ENCODE measurements at places on chromosomes 16 and 17.

GRCh38 chr17:77424585-77425344 lies 284.0 kb downstream of the SEC14L1 start:
- DNase-seq, result no peak

DNA sequence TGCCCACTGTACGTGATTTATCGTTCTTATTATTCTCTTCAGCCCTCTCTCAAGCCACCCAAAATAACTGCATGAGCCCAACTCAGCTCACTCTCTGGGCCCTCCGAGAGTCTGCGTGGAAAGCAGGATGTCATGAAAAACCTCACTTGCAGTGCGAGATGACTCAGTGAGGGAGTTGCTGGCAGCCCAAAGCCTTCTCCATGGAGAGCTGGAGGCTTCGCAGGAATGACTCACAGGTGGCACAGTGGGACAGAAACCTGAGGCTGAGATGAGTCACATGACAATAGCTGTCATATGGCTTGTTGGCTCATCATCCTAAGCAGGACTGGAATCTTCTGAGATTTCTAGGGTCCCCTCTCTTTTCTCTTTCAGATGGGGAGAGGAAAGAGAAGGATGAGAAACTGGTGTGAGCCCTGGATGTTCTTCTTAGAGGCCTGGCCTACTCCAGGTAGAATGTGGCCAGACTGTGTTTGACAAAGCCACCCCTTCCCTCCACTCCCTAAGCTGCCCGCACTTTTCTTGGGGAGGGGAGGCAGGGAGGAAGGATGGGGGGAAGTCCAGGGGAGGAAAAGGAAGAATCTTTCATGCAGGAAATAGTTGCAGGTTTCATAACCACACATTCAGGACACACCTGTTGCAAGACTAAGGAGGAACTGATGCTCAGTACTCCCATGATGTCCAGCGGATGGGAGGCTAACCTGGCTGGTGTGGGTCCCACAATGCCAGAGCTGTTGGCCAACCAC lies 160.6 kb upstream of the RPL38 start:
- DNase-seq, result no peak

DNA sequence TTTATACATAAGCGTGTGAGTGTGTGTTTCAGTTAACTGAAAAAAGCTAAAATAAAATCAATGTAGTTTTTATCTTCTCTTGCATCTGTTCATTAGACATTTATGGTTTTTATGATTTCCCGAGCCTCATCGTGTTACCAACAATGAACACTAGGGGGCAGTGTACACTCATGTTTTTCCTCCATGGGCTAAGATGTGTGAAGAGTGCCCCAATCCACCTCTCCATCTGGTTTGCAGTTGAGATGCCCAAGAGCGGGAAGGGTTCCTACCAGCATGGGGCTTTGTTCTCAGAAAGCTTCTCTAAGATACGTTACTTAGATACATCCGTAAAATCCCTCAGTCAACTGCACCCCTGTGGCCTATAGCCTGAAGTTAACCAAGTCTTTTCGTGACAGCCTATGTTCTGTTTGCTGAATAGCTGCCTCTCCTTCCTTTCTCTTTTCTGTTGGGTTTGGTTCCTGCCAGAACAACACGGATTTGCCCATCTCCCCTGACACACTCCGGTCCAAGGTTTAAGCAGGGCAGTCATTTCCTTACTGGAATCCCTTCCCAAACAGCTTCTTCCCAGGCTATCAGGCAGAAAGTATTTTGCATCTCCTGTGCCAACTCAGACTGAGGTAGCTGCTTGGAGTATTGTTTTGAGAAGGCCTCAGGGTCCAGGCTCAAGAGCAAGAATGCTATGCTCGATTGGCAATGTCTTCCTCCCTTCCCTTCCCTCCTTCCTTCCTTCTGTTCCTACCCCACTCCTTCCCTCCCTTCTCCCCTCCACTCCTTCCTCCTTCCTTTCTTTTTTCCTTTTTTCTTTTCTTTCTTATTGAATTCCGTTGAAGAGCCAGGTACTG lies 12.9 kb upstream of the ELAC2 start:
- DNase-seq, result no peak

GRCh38 chr16:23229714-23230113 lies 47.2 kb downstream of the SCNN1G start:
- DNase-seq, result no peak

DNA sequence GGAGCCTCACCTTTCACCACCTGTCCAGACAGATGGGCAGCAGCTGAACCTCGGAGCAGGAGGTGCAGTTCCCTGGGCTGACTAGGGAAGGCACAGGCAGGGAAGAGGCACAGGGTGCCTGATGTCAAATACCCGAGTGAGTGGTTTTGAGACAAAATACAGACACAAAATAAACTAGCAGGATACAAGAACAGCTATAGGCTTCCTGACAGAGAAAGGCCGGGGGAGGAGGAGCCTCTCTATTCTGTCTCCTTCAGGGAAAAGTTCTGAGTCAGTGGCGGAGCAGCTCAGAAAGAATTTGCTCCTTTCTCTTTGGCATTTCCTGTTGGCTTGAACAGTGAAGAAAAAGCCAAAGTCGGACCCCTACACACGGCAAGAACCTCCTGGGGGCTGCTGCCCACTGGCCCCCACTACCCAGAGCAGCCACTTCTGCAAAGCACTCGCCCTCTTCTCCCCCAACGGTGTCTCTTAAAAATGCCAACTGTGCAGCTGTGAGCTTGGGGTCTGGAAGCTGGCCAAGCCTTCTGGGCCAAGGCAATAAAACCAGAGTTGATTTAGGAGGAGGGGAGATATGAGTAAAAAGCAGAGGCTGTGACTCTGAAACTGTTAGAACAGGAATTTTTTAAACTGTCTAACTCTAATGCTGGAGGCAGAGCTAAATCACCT lies 14.4 kb upstream of the FAAP100 start:
- no peak for DNase-seq

- no peak for DNase-seq
These were observed 210.2 kb downstream of the MSI2 start for GRCh38 chr17:57466521-57466920.

GRCh38 chr17:76336756-76337412 lies 16.8 kb downstream of the PRPSAP1 start:
- DNase-seq, result no peak

- no peak for DNase-seq
These were observed 33.4 kb downstream of the VAC14 start for GRCh38 chr16:70767377-70768202.

DNA sequence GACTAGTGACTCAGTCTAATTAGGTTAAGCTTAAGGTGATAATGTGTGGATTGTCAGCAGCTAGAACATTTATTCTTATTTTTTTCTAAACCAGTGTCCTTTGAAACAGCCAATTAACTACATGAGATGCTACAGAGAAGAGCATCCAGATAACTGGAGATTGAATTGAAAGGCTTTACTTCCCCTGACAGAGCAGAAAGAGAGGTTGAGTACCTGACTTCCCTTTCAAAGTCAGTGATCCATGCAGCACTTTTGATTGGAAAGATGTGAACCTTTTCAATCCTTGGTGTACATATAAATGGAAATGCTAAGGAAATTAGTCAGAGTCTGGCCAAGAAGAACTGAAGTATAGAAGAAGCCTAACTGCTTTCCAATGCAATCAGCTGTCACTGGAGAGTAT lies 653.8 kb downstream of the CDH8 start:
- DNase-seq, result no peak

DNA sequence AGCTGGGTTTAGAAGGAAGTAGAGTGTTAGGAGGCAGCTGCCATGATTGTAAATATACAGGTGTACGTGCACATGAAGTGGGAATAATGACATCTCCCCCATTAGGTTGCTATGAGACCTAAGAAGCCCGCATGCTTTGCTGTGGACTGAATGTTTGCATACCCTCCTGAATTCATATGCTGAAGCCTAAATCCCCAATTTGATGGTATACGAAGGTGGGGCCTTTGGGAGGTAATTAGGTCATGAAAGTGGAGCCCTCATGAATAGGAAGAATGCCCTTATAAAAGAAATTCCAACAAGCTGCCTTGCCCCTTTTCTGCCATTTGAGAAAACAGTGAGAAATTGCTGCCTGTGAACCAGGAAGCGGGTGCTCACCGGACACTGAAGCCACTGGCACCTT lies 44.0 kb downstream of the CCDC182 start:
- no peak for DNase-seq

DNA sequence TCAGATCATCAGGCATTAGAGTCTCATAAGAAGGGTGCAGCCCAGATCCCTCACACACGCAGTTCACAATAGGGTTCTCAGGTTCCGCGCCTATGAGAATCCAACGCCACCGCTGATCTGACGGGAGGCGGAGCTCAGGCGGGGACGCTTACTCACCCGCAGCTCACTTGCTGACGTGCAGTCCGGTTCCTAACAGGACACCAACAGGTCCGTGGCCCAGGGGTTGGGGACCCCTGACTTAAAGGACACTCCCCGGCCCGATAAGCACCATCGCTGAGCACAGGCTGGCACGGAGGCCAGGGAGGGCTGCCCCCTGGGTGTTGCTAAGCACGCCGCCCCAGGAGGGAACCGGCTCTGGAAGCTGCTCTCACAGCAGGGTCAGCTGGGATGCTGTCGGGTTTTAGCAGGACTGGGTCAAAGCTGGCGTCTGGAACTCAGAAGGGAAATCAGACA lies 30.1 kb upstream of the BAHCC1 start:
- DNase-seq, result peak; percentile 57

- peak; percentile 79 for DNase-seq
These were observed 6.4 kb downstream of the C16orf86 start for GRCh38 chr16:67672739-67673662.

GRCh38 chr17:83076938-83077337 lies 2.5 kb upstream of the METRNL start:
- no peak for DNase-seq

- no peak for DNase-seq
These were observed 87.3 kb downstream of the YPEL2 start for GRCh38 chr17:59418732-59419166.

GRCh38 chr17:76382803-76383545 lies 1.4 kb upstream of the SPHK1 start:
- peak; percentile 68 for DNase-seq

DNA sequence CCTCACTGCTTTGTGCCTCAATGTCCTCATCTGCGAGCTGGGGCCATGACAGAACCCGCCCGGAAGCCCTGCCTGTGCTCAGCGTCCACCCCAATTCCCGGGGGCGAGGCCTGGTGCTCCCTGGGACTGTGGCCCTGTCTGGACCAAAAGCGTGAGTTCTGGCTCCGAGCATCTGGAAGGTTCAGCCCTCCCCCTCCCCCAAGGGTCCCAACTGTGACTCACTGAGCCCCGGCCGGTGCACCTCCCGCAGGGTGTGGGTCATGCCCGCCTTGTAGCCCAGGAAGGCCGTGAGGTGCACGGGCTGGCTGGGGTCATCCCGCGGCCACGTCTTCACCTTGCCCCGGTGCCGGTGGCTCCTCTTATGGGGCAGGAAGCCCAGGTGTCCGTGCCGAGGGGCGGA lies 755 bp downstream of the RPL3L start:
- DNase-seq, result no peak

DNA sequence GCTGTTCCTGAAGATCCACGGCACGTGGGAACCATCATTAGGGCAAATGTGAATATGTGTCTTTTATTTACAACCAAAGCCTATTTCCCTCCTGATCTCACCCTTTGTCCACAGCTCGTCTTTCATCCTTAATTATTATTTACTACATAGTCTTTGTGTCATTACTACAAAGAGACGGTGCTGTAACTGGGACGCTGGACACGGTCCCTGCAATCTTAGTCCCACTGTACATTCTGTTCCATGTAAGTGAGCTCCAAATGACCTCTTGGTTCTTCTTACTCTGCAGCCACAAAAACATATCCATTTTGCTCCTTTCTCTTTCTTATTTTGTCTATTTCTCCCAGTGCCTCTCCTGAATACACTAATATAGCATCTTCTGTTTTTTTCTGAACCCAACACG lies 12.7 kb upstream of the KRT23 start:
- no peak for DNase-seq

GRCh38 chr17:17527534-17527933 lies 31.3 kb upstream of the RASD1 start:
- no peak for DNase-seq

GRCh38 chr17:1714980-1715802 lies 5.0 kb upstream of the TLCD2 start:
- DNase-seq, result peak; percentile 60

- no peak for DNase-seq
These were observed 72.6 kb downstream of the CLEC16A start for GRCh38 chr16:11016993-11017392.
